ENCODE measurements at places on chromosomes 7 and 10. TPM values are rescaled to one million over a fixed set of nuclear protein-coding genes. Genes with fewer than 3 reads are reported as not detected.

The KLHDC10 gene
- total RNA-seq: 30.1 TPM

- DNase-seq: no peak
These were observed 4.8 kb upstream of the ADRB1 start for GRCh38 chr10:114038819-114039218.

- no peak for DNase-seq
These were observed 29.3 kb downstream of the CYCS start for GRCh38 chr7:25095516-25096345.

DNA sequence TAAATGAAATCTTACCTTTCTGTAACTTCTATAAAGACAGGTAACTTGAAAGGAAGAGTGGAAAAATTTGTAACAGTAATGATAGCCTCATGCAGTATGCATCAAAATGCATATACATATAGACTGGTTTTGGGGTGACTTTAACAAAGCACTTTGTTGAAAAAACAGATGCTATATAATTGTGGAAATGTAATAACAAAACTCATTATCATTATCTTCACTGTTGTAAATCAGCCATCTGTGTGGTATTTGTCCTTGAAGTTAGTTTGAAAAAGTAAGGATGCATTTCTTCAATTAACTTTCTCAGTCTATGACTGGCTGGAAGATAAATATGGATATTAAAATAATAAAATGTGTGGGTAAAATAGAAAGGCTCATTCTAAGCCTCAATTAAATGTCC, 6.1 kb upstream of the DGKB start:
- DNase-seq: no peak

GRCh38 chr7:78073609-78074382, 275.2 kb downstream of the PHTF2 start:
- DNase-seq: no peak

DNA sequence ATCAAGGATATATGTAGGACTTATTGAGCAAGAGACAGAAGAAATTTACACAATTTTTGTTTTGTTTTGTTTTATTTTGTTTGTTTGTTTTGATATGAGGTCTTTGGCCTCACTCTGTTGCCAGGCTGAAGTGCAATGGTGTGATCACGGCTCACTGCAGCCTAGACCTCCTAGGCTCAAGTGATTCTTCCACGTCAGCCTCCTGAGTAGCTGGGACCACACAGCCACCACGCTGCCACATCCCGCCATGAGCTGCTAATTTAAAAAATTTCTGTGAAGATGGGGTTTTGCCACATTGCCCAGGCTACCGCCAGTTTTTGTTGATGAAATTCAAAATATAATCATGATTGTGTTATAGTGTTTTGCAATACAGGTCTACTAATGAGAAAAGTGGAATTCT, 54.9 kb downstream of the ZNF487 start:
- DNase-seq: no peak

DNA sequence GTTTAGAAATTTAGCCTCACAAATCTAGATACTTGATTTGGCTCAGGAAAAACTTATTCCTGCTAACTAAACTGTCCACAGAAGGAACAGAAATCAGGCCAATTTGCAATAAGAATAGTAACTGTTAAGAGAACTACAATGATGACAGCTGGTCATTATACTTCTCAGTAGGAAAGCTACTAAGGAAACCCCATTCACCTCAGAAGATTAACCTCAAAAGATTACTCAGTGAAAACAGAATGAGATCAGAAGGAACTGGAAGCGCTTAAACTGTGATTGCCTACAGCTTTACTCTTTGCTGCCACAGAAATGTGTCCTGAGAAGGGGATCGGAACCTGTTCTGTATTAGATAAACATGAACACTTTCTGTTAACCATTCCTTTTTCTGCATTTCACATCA, 24.3 kb upstream of the DNAJB12 start:
- DNase-seq: no peak

The PRKAG2 gene
- total RNA-seq: 42.4 TPM

DNA sequence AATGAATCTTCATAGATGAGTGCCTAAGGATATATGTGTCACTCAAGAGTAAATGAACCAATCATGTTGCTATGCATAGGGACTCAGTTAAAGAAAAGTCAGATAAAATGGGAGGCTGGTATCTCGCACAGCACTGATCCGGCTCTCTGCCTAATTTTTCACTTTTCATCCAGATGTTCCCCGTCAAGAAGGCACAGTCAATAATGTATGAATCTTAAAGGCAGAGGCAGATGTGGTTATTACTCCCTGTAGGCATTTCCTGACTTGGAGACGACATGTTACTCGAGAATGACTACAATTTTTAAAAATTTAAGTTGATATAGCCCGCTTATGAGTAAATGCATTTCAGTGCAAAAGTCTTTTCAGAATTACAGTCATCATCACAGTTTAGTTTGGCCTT, 113.6 kb downstream of the TBXAS1 start:
- no peak for DNase-seq

GRCh38 chr10:52663161-52663560, 109.4 kb downstream of the MBL2 start:
- DNase-seq: no peak

- no peak for DNase-seq
These were observed 100.1 kb downstream of the KLF6 start for GRCh38 chr10:3684891-3685290.

GRCh38 chr7:95950698-95951097, 178.3 kb downstream of the DYNC1I1 start:
- DNase-seq: no peak

The MAT1A gene
- not detected for total RNA-seq

The KCND2 gene
- total RNA-seq: 0.41 TPM

The IRF5 gene
- total RNA-seq: 9.0 TPM

- no peak for DNase-seq
These were observed 1.2 kb downstream of the FLNC start for GRCh38 chr7:128831178-128831993.

The SPAG6 gene
- not detected for total RNA-seq

DNA sequence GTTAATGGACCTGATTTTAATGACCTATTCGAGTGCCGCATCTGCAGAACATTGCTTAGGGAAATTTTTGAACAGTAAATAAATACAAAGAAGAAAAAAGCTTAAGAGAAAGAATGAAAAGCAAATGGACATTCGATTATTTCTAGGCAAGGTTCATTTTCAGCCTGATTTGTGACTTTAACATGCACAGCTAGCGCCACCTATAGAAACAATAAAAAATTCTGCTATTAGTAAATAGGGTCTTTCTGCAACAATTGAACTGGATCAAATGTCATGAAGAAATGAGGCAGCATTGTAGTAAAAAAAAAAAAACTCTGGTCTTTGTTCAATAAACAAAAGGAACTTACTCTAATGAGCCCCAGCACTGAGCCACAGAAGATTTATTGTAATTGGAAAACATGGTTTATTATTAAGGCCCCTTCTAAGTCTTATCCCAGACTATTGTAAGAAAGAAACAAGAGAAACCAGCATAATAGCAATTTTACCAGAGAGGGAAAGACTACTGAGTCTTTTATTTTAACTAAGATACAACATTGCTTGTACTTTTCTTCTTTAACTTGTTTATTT, 41.4 kb upstream of the GHITM start:
- DNase-seq: no peak

GRCh38 chr10:69091143-69091651, 3.3 kb downstream of the SRGN start:
- DNase-seq: no peak

The TMEM209 gene
- total RNA-seq: 19.1 TPM

DNA sequence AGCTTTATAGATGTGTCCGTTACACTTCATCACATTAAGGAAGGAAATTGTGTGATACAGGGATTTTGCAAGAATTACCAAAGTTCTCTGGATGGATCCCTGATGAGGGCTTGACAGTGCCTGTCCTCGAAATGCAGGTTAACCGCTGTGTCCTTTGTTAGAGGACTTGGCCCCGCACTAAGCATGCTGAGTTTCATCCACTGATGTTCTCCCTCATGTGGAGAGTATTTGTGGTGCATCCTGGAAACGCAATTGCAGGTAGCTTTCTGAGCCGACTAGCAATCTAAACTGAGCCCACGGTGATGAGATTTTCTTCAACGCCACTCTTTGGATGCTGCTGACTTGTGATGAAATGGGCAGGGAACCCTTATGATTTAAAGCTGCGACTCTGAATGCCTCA, 71.9 kb upstream of the STK17A start:
- no peak for DNase-seq

DNA sequence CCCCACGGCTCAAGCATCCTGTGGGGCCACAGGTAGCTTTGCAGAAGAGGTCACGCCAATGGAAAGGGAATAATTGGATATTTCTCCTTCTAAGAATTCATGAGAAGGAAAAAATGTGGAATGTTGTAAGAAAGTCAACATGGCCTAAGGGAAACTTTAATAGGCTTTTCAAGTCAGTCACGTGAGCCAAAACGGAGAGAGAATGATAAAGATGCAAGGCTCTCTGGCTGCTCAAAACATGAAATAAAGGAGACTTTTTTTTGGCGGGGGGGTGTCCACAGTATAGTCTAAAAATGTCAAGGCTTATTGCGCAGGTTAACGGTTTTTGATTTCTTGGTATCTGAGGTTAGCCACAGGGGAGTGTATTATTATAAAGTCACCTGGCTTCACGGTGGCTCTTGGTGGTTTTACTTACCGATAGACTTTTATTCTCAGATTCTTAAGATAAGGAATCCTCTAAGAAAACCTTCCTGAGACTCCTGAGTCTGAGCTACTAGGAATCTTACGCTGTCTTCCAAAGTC, 148.1 kb downstream of the ARHGAP21 start:
- DNase-seq: no peak

DNA sequence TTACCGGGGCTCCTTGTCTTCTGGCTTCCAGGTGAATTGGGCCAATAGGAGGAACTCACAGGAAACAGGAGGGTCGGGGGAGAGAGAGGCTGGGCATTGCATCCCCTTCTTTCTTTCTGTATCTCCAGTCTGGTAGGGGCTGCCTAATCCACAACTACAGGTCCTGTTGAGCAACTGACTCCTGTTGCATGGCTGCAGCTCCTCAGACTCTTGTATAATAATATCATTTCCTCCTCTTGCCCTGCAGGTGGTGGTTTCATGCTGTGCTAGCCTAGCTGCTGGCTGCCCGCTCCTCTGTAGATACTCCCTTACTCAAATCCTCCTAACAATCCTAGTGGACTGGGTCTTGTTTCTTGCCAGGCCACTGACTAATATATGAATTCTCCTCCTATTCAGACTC, 276.5 kb upstream of the SMIM30 start:
- DNase-seq: no peak

DNA sequence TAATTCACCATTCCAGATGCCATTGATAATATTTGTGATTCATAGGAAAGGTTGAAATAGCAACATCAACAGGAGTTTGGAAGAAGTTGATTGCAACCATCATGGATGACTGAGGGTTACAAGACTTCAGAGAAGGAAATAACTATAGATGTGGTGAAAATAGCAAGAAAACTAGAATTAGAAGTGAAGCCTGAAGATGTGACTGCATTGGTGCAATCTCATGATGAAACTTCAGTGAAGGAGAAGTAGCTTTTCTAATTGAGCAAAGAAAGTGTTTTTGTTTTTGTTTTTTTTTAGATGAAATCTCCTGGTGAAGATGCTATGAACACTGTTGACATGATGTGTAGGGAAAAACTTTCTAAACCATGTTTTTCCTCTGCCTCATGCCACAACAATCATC, 18.7 kb upstream of the CD36 start:
- no peak for DNase-seq

- no peak for DNase-seq
These were observed 343.9 kb downstream of the BMPER start for GRCh38 chr7:34249192-34249591.

The BTBD16 gene
- total RNA-seq: 0.26 TPM

DNA sequence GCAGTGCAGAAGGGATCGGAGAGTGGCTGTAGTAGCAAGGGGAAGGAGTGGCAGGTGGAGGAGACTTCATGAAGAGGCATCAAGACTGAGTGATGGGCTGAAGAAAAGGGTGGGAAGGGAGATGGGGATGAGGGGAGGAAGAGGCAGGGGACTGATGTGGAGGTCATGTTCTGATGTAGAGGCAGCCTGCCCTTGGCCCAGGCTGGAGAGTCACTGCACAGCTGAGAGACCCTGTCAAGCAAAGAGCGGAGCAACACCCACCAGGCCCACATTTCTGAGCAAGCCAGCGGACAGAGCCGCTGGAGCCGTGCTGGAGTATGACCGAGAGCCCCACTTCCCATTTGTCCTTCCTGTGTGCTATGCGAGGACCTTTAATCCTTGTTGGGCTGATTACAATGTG, 501.6 kb upstream of the MKI67 start:
- DNase-seq: no peak

The EN2 gene
- total RNA-seq: not detected

The PPP1R17 gene
- not detected for total RNA-seq

The VAX1 gene
- total RNA-seq: not detected

DNA sequence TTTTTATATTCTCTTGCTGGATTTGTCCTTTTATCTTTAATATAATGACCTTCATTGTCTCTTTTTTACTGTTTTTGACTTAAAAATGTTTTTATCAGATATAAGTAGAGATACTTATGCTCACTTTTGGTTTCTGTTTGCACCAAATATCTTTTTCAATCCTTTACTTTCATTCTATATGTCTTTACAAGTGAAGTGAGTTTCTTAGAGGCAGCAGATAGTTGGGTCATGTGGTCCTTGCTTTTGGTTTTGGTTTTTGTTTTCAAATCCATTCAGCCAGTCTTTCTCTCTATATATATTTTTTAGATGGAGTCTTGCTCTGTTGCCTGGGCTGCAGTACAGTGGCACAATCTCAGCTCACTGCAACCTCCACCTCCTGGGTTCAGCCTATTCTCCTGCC, 932.4 kb upstream of the LRRTM3 start:
- no peak for DNase-seq

DNA sequence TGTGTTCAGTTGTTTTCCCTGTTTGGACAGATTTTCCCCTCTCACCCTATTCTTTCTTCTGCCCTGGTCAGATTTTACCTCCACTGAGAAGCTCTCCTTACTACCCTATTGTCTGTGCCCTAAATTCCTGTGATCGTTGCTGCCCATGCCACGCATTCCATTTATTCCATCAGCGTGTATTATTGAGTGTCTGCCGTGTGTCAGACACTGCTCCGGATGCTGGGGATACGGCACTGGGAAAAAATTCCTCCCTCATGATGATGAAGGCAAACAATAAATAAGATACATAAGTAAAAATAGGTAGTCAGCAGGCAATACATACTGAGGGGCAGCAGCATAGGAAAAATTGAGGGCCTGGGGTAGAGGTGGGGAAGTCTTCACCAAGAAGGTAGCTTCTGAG, 86.8 kb downstream of the FANK1 start:
- DNase-seq: no peak

The ANKMY2 gene
- 19.5 TPM for total RNA-seq

- DNase-seq: no peak
These were observed 2.0 kb upstream of the GNAI1 start for GRCh38 chr7:80132594-80132993.

The NYAP1 gene
- 0.46 TPM for total RNA-seq

DNA sequence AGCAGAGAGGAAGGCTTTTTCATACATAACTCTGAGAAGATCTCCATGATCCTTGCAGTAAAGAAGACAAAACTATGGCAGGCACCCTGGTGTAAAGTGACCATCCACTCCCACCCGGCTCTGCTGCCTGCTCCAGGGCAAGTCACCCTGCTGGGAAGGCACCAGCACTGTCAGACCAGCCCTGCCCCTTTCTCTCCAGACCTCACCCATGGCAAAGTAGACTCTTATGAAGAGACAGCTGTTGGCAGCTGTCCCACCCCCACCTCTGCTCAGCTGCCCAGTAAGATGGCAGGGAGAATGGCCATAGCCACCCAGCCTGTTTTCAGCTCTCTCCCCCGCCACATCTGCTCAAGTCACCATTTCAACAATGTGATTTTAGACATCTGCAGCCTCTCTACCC, 8.6 kb upstream of the ZMIZ2 start:
- no peak for DNase-seq

The ZNF277 gene
- 26.9 TPM for total RNA-seq

The OPALIN gene
- not detected for total RNA-seq

GRCh38 chr7:111753968-111754367, 191.7 kb upstream of the IMMP2L start:
- DNase-seq: no peak
